ENCODE measurements at places on chromosomes 3 and 15.
A peak's percentile ranks its signal among the peaks of the same experiment; 100 is the strongest.

GRCh38 chr3:105580296-105580965 is 213.7 kb downstream of the ALCAM start:
- DNase-seq = no peak

GRCh38 chr3:122947738-122948137 is 79.8 kb downstream of the SEMA5B start:
- no peak for DNase-seq

GRCh38 chr3:171258316-171258715 is 201.9 kb downstream of the TNIK start:
- no peak for DNase-seq

GRCh38 chr15:66946578-66947164 is 118.7 kb upstream of the SMAD3 start:
- DNase-seq = peak; percentile 50

GRCh38 chr15:48143856-48144255 is 23.1 kb downstream of the SLC24A5 start:
- DNase-seq = no peak

DNA sequence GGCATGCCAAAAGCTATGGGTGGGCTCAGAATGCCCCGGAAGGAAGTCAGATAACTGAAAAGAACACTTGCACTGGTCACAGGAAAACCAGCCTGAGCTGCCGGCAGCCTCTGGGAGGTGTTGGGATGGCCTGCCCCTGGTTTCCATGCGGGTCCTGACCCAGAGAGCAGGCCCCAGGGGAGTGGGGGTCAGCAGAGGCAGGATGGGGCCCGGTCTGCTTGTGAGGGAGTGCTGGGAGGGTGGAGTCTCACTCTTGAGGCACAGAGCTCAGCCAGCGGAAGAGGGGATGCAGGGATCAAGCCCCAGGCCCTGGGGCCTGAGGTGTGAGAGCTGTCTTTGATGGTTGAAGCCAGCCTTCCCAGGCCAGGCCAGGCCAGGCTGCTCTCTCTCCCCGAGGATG is 2.4 kb upstream of the RPUSD3 start:
- DNase-seq = no peak

DNA sequence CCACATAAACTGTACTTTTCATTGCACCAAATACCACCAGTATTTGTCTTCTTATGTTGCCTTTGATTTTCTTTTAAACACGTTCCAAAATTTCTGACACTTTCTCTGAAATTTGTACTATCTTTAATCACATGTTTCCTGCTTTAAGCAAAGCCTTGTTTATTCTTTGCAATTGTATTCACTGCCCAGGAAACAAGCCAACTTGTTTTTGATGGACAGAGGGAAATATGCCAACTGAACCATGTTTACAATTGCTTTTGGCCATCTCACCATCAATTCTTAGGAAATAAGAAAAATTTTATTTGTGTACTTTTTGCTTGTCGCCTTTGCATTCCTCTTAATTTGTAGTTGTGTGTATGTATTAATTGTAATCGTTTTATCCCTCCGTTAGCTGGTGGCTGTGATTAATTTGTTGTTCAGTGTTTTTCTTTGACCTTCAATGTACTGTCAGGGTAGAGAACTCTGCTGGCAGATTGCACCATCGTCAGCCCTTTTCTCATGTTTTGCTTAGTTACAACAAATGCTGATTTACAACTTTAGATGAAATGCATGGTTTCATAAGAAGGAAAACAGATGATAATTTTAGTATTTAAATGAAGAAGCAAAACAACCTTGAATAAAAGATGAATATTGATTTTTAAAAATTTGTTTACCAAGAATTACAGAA is 19.4 kb upstream of the FEZF2 start:
- no peak for DNase-seq

DNA sequence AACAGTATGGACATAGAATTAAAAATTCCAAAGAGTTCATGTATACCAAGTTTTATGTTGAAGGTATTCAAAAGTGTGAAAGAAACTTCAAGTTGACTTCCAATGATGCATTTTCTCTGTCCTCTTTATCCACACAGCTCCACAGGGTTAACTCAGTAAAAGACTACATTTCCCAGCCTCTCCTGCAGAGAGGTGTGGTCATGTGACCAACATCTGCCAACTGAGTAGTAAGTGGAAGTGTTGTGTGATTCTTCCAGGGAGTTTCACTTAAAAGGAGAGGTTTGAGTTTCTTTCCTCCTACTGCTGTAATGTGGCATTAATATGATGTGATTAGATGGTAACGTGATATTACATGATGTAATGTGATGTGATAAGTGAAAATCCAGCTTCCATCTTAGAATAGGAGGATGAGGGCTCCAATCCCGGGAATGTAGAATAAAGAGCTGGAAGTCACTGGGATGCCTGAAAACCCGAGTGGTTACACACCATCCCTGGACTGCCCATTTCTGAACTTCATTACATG is 280.6 kb downstream of the ARRDC4 start:
- DNase-seq = no peak

DNA sequence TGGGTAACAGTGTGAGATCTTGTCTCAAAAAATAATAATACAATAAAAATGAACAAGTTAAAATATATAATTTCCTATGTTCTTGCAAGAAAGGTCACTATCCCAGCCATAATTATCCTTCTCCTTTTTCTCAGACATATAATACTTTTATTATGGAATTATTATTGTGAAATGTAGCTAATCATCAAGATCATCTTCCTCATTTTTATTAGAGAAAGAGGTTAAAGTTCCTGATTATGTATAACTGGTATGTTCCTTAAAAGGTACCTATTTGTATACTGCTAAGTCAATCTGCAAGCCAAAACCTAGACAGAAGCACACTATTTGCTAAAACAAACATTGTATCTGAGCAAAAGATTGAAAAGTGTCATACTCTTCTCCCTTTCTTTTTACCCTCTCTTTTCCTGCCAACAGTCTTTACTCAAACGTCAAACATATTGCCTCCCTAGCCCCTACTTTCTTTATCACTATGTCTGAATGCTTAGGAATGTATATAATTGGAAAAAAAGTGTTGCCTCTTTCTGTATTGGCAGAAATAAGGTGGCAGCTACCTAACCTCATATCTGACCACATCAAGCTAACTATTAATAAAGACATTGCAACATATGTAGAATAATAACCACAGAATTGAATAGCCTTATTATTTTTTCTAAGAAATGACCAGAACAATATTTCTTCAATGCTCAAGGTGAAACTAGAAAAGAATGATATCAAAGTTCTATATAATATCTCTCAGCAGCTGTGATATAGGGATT is 18.5 kb downstream of the SEC11A start:
- no peak for DNase-seq

DNA sequence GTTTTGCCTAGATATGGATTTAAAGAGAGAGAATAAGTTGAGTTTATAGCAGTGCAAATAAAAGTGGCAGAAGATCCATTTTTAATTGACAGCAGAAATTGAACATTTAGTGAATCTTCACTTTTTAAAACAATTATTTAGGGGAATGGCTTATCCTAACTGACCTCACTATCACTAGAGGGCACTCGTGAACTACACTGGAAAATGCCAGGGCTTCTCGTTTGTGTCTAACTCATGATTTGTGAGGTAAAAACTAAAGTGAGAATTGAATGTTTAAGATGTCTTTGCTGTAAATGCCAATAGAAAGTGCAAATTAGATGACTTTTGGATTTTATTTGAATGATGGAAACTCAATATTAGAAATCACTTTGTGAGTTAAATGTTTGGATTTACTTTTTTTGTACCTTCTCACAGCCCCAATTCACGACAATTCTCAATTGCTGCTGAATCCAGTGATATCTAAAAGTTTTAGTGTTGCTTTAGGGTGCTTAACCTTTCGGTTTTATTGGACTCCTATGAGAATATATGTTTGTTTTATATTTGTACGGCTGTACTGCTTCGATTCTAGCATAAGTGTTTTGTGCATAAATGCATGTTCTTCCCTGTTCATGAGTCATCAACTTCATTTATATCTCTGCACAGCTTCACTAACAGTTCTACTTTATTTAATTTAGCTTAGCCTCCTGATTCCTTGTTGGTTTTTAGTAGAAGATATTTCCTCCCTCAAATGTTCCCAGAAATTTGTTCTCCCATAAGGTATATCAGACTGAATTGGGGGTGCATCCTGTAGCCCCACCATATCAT is 462.1 kb downstream of the MFSD1 start:
- no peak for DNase-seq

DNA sequence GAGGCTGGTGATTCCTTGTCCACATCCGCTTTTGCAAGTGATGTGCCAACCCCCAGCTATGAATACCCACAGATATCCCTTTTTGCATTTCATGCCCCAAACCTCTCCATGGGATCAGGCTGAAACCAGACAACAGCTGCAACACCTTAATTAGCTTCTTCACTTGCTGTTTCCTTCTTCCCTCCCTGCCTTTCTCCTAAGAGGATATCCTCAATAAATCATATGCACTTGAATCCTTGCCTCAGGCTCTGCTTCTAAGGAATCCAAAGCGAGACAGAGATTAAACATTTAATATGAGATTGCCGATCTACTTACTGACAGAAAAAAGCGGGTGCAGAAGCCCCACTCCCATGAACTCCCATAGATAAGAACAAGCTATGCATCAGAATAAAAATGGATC is 138.1 kb downstream of the CNTN6 start:
- no peak for DNase-seq

GRCh38 chr3:98846101-98846500 is 55.4 kb downstream of the DCBLD2 start:
- no peak for DNase-seq

- no peak for DNase-seq
Measured at GRCh38 chr3:54743755-54744154, 184.1 kb downstream of the LRTM1 start.

DNA sequence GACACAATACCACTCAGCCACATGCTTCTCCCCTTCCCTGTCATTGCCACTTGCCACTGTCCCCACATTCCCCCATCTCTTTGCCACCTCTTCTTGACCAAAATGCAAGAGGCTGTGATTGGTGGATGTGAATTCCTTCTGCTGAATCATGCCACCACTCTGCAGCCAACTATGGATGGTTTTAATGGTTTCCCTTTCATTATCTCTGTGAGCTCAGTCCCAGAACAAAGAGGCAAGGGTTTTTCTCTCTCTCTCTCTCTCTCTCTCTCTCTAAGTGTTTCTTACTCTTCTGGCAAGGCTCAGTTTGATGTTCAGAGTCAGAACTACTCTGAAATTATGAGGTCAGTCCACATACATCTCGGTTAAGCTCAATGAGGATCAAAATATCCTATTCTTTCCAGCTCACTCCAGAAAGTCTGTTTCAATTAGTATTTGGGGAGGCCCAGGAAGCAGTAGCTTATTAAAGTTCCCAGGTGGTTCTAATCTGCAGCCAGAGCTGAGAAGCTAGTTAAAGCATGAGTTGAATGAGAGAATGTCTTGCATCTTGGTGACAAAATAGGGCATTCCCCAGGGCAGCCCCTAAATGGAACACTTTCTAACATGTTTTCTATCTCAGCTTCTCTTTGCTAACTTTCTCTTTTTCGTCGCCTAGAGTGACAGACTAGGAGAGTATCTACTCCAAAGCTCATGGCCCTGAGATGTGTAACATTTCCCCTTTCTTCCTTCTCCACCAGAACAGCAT is 8.5 kb upstream of the ILDR1 start:
- DNase-seq = no peak

- no peak for DNase-seq
Measured at GRCh38 chr3:62139957-62140356, 233.4 kb downstream of the FEZF2 start.

DNA sequence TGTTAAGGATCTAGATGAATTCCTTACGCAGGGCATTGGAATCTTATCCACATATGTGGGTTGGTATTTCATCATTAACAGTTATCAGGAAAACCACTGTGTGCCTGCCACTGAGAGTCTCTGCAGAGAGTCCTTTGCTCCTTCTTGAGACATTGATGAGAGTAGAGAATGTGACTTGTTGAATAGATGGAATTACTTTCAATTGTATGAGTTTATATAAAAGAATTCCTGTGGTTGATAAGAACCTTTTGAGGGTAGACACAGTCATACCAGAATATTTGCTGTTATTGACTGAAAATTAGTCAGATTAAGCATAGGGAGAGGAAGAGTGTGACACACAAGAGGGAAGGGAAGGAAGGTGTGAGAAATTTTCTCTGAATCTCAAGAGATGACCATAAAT is 30.8 kb downstream of the ARHGEF26 start:
- no peak for DNase-seq

GRCh38 chr15:60682115-60682514 is 203.2 kb upstream of the ICE2 start:
- no peak for DNase-seq
